ENCODE measurements at places on chromosomes 3 and 15.

GRCh38 chr15:58517682-58518525 is 86.1 kb downstream of the LIPC start:
- no peak for DNase-seq

DNA sequence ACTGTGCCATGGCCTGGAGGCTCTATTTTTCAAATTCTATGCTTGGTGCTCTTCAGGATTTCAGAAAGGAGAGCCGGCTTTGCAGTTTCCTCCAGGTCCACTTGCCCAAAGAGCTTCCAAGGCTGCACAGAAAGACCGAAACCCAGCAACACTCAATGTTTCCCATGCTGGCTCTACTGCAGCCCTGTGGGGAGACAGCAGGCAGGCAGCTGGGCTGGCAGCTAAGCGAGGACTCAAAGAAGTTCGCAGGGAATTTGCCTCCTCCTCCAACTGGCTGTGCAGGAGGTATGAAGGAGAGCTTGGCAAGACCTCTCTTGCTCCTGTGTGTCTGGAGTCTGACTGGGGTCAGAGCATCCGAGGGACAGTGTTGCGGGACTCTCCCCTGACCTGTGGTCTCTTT is 17.4 kb upstream of the ITGA11 start:
- DNase-seq = no peak

GRCh38 chr3:149489060-149489690 is 14.7 kb downstream of the TM4SF4 start:
- DNase-seq = no peak

GRCh38 chr3:171640520-171641412 is 169.5 kb downstream of the PLD1 start:
- DNase-seq = no peak

- DNase-seq = no peak
Measured at GRCh38 chr3:73508330-73508954, 116.3 kb downstream of the PDZRN3 start.

DNA sequence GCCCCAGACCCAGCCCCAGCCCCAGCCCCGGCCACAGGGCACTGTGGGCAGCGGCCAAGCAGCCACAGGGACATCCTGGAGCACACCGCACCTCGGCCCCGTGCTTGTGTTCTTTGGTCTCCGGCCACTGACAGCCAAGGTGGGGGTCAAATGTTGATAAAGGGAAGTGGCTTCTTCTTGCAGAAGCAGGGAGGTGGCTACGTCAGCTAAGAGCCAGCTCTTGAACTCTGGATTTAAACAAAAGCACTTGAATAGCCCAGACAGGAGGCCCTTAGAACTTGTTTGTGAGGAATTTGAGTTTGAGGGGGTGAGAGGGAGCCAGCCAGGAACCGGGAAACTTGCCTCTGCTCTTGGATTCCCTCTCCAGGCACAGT is 135.8 kb upstream of the ABHD17C start:
- DNase-seq = no peak

GRCh38 chr15:70101459-70102113 is 3.9 kb upstream of the TLE3 start:
- DNase-seq = no peak

GRCh38 chr15:57352535-57353316 is 23.6 kb upstream of the CGNL1 start:
- DNase-seq = no peak

DNA sequence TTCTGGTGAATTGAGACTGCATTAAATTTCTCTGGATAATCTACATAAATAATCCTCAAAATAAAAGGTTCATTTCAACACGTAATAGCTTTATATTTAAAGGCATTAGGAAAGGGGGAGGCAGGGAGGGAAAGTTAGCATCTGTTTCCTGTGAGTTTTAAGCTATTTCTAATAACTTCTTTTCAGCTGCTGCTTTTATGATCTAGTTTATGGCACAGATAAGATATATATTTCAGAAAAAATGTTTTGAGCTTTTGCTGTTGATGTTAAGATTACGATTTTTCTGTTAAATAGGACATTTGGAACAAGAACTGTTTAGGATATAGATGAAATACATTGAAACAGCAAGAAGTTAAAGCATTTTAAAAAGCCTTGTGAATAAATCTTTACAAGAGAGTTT is 30.0 kb downstream of the UBE2E1 start:
- DNase-seq = no peak

- no peak for DNase-seq
Measured at GRCh38 chr3:159263750-159264553, 462.1 kb downstream of the MFSD1 start.

DNA sequence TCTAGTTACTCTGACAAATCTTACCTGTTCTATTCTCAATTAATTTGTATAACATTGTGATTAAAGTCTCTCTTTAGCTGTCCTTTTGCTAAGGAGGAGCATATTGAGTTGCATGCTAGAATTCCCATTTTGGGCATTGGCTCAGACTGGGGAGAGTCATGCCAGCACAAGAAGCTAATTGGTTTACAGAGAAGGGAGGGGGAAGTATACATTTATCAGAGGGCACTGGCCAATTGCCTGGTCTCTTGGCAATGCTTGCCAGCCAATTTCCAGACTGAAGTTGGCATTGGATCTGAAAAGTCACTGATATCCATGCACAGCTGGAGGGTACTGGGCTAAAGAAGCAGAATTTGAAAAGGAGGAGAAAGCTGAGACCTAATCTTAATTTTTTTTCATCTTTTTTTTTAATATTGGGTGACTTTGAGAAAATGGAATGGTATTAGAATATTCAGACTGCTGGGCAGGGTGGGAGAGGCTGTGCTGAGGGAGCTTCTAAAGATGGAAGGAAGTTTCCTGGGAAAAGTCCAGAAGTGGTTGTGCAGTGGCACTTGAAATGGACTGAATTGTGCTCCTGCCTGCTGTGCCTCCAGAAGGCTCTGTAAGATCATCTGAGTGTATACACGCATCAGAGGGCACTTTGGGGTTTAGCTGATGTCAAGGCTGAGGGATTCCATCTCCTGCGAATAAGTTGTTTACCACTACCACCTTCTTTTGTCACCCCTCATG is 365.2 kb upstream of the DPH6 start:
- DNase-seq = no peak

DNA sequence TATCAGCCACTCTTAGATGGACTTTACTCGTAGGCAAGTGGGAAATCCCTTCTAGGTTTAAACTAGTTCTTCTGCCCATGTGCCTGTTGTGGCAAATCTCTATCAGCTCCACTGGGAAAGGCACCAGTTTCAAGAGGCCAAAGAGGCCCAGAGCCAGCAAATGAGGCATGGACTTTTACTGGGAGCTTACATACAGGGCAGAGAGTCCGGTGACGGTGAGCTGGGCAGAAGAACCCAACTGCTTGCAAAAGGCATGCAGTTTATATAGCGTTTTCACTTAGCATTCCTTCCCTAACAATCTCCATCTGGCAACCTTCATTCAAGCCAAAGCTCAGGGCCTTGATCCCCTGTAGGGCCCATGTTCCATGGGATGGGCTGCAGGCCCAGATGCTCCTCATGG is 93.0 kb upstream of the C3orf80 start:
- DNase-seq = no peak

- no peak for DNase-seq
Measured at GRCh38 chr3:183619624-183620251, 15.7 kb upstream of the KLHL24 start.

GRCh38 chr3:76753599-76753998 is 286.3 kb upstream of the ROBO2 start:
- no peak for DNase-seq

- no peak for DNase-seq
Measured at GRCh38 chr3:105022813-105023212, 343.9 kb upstream of the ALCAM start.

DNA sequence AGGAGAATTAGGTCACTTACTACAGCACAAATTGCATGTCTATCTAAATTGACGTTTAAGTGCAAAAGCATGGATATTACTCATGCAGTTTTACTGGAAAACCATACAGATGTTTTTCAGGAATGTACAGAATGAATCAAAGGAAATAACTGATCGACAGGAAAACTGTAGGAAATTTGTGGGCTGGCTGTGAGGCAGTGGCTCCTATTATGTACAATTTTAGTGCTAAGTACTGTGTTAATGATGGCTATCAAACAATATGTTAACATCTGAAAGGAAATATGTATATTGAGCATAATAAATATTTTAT is 6.9 kb downstream of the NUDT16 start:
- no peak for DNase-seq

All from stimulated activated naive CD4-positive, alpha-beta T cell treated with Interleukin-2 at 50 U/mL for 16 hours (primary cell).